ENCODE measurements at places on chromosomes 1 and 21.

DNA sequence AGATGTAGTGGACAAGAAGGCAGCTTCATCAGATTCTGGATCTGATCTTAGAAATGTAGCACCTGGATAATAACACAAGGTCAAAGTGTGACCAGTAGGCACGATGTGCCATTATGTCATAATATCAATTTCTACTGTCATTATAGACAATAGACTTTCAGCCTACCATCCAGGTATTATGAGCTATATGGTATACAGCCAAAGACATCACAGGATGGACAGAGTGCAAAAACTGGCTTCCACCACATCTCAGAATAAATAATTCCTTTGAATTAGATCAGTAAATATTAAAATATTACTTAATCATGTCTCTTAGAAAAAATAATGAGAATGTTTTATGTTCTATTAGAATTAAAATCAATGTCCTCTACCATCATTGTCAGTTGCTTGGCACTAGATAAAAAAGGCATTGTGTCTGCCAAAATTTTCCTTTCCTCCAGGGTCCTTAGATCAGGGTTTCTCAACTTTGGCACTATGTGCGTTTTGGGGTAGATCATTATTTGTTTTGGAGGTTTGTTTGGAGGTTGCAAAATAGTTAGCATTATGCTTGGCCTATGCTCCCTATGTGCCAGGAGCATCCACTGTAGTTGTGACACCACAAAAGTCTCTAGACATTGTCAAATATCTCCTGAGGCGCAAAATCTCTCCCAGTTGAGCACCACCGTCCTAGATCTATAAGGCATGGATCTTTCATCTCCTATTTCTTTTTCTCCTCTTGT is 86.7 kb upstream of the NRIP1 start:
- DNase-seq, result no peak

GRCh38 chr1:8541961-8542521 is 224.1 kb downstream of the SLC45A1 start:
- no peak for DNase-seq

GRCh38 chr1:228500143-228500734 is 13.1 kb downstream of the RNF187 start:
- DNase-seq, result no peak

DNA sequence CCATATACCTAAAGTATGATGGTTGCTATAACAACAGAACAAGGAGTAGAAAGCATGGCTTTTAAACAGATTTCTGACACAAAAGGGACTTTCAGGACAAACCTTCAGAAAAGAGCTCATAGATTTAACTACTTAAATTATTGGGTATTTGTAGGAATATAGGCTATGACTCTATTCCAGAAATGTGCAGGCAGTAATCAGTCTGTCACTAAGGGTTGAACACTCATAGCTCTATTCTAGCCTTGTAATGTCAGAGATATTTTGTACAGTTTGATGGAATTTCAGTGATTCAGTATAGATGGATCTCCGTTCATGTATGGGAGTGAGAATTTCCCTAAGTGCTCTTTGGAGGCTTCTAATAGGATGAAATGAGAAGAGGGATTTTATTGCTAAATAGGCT is 82.8 kb downstream of the EXTL2 start:
- DNase-seq, result no peak

GRCh38 chr1:204029016-204029415 is 43.9 kb upstream of the SOX13 start:
- no peak for DNase-seq

DNA sequence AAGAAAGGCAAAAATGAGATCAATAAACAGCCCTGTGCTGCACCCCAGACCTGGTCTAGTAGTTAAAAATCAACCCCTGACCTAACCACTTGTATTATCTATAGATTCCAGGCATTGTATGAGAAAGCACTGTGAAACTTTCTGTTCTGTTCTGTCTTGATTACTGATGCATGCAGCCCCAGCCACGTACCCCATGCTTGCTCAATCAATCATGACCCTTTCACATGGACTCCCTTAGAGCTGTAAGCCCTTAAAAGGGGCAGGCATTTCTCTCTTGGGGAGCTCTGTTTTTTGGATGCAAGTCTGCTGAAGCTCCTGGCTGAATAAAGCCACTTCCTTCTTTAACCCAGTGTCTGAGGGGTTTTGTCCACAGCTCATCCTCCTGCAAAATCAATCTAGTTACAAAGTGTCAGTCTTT is 24.2 kb upstream of the CD34 start:
- DNase-seq, result no peak

- no peak for DNase-seq
Measured at GRCh38 chr1:234661317-234661928, 51.4 kb upstream of the IRF2BP2 start.

- DNase-seq, result peak; percentile 57
Measured at GRCh38 chr1:103171041-103171590, 62.8 kb upstream of the COL11A1 start.

DNA sequence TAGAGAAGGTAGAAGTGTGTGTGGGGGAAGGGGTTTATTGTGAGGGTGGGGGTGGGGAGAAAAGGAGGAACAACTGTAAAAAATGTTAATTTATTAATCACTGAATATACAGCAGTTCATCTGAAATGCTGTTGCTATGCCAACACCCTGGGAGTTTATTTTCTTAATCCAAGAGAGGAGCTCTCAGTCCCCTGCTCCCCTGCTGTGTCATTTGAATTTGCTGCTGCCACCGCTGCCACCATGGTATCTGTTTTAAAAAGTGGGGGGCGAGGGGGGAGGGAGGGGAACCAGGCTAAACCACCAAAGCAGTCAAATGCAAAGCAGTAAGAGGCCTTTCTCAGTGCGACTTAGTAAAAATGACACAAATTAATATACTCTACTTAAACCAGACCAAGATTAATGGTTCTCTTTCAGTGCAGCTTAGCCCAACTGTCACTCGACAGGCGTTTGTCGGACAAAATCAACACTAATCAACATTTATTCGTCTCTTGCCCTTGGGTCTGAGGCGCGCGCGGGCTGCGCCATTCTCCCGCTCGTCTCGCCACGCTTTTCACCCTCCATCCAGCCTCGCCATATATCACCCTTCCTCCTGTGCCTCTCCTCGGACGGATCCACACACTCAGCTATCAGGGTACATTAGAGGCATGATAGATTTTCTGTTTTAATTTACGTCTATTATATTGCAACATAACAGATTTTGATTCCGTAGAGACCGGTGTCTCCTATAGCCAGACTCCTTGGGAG is 76.2 kb downstream of the PBX1 start:
- no peak for DNase-seq

DNA sequence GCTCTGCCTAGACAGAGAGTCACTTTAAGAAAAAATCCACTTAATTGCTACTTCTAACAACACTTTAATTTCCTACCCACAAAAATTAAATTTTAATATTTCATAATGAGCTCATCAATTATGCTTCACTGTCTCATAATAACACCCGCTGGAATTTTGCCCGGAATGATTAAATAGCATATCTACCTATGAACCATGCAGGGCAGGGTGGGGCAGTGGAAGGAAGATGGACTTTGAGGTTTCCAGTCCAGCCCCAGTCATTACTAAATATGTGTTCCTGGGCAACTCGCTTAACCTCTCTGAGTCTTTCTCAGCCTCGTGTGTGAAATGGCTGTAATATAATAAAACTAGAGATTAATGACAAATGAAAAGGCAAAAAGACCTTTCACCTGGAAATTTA is 32.8 kb upstream of the SLC45A1 start:
- no peak for DNase-seq

- no peak for DNase-seq
Measured at GRCh38 chr1:7510389-7510931, 260.6 kb upstream of the VAMP3 start.

DNA sequence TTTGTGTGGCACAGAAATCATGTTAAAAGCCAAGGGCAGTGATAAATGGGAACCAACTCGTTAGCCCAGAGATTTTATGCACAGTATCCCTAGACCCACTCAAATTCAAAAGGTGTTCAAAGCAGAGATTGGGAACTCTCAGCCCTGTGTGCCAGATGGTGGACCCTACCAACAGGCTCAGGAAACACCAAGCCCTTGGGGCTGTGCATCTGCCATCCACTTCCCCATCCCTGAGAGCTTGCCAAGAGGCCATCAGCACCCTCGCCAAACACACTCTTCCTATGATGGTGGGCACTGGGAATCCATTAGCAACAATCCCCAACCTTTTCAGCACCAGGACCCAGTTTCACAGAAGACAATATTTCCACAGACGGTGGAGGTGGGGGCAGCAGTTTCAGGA is 194.2 kb upstream of the NFIA start:
- no peak for DNase-seq

DNA sequence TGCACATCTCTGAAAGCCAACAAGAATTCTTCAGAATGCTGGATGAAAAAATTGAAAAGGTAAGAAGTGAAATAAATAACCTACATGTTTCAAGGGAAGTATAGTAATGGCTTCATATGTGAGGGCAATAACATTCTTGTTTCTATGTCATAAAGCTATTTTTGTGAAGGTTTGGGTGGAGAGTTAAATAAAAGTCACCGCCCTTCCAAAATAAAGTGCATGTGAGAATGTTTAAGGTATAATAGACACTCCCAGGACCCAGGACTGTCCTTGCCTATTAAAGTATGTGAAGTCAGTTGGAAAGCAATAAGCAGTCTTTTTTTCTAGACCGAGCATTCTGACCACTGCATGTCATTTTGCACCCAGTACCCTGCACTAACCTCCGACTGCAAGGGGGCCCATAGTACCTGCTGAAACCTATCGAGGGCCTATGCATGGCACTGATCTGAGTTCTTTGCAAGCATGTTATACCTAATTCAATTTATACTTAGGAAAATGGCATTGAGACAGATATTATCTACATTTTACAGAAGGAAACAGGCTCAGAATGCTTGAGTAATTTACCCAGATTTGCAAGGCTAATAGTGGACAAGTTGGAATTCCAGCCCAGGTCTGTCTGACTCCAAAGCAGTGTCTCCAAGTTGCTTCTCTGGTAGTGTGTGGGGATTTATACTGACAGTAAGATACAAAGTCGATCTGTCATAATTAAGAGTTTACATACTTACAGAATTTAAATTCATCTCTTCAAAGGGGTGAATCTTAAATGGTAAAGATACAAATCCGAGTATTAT is 156.1 kb downstream of the EDEM3 start:
- no peak for DNase-seq

GRCh38 chr1:73674945-73675561 is 522.9 kb downstream of the LRRIQ3 start:
- no peak for DNase-seq

DNA sequence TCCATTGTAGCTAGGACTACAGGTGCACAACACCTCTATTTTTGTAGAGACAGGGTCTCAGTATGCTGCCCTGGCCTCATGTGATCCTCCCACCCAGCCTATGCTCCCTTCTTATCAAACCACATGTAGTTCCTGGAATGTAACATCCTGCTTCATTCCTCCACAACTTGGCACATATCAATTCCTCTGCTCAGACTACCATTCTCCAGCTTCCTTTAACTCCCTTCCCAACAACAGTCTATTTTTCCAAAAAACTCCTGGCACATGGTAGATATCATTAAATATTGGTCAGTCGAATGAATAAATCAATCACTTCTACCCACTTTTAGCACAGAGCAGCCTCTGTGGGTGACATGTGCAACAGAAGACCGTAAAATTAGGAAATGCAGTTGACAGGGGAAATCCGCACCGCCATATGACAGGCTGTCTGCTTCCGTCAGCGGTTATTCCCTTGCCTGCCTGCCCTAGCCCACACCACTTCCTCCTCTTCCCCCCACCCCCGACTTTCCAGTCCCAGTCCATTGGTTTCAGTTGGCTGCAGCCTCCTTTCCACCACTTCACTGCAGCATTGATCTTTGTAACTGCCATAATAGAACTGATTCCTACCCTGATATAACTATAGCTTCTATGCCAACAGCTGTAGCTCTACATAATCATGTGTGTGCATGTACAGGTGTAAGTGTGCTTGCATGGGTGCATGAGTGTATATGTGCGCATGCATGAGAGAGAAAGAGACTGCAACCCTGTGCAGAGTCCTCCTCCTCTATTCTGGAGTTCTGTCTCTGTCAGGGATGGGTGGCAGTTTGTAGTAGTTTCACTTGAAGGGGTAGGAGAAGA is 6.8 kb upstream of the AKR1A1 start:
- no peak for DNase-seq
